ENCODE measurements at places on chromosomes 7 and 10.
A peak's percentile ranks its signal among the peaks of the same experiment; 100 is the strongest.

DNA sequence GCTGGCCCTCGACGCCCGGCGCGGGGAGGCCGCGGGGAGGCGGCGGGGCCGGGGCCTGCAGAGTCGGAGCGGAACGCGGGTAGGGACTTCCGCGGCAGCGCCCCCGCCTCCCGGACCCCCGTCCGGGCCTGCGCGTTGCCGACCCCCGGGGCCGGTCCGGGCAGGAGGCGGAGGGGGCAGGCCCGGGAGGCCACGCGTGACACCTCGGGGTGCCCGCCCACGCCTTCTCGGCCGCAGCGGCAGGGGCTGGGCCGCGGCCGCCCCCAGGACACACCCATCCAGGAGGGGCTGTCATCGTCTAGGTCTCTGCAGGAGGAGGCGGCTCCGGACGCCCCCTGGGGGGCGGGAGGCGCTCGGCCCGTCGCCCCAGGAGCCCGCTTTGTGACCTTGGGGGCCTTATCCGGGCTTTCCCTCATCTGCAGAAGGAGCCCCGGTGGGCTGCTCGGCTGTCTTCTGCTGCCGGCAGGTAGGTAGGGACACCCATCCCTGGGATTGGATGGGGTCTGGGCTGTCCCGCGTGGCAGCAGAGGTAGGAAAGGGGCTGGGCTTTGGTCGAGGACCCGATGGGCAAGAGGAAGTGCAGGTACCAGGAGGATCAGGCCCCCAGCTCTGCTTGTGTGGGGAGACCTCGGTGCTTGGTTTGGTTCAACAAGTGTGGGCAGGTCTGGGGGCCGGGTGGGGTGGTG is 569 bp downstream of the ZNF316 start:
- DNase-seq: peak; percentile 53

- DNase-seq: no peak
Observed at GRCh38 chr7:137873979-137874777, 27.4 kb upstream of the DGKI start.

DNA sequence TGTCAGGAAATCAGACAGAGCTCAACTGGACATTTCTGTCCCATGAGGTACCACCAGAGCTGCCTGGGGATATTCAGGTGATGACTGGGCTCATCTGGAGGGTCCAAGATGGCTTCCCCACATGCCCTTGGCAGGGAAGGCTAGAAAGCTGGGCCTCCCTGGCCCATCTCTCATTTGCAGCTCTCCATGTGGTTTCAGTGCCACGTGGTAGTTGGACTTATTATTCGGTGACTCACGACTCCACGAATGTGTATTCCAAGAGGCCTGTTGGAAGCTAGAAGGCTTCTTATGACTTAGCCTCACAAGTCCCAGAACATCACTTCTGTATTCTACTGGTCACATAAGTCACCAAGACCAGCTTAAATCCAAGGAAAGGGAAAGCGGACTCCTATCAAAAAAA is 22.8 kb downstream of the NSMCE4A start:
- DNase-seq: no peak

DNA sequence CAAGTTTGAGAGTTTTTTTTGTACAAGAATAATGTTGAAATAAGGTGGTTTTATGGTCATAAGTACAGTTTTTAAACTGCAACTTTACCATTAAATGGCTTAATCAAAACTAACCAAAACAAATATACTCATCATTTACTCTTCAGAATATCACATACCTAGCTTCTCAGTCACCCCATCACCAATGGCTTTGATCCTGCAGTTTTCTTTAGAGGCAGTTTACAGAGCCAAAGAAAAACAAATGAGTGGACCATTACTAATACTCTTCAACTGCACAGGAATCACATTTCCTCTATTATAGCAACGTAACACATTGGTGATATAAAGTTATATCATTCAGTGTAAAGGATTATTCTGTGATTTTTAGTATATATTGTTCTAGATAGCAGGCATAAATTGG is 576.1 kb upstream of the LRRTM3 start:
- no peak for DNase-seq

DNA sequence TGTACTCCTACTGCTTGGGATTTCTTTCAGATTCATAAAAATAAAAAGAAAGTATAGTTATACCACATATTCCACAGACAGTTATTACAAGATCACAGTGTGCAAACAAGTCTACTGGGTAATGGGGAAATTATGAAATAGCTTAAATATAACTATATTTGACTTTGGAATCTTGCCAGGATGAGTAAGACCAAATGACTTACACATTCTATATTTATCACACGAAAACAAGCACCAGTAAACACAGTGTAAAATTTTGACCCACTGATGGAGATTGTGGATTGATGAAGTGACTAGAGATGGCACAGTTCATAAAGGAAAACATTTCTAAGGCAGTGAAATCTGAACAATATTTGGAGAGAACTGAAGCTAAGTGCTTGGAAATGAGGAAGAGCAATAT is 339.7 kb downstream of the THSD7A start:
- DNase-seq: peak; percentile 81

DNA sequence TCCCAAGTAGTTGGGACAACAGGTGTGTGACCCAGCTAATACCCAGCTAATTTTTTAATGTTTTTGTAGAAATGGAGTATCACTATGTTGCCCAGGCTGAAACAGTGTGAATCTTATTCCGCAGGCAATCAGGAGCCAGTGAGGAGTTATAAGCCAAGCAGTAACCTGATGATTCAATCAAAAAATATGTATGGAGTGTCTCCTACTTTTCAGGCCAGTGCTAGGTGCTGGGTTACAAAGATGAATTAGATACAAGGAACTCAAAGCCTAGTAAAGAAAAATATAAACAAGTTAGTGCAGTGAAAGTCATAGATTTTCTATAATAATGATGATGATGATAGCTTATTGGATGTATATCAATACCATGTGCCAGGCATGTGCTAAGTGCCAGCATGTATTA is 13.2 kb upstream of the IFRD1 start:
- DNase-seq: no peak

GRCh38 chr10:63005246-63005645 is 127.9 kb upstream of the NRBF2 start:
- DNase-seq: peak; percentile 12

DNA sequence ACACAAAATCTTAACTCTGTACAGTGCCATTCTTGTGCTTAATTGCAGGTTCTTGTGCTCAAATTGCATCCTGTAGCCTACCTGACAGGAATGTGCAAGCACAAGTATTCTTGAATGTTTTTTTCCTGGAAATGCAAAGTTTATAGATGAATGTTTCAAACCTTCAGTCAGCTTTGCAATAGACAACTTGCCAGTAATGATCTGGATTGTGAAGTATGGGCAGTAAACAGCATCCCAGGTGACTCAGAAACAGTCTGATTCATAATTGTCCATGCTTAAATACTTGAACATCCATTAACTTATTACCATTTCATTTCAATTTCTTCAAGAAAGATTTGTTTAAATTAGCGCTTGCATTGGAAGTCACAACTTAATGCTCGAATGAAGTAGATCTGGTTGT is 347.2 kb downstream of the SDK1 start:
- no peak for DNase-seq

DNA sequence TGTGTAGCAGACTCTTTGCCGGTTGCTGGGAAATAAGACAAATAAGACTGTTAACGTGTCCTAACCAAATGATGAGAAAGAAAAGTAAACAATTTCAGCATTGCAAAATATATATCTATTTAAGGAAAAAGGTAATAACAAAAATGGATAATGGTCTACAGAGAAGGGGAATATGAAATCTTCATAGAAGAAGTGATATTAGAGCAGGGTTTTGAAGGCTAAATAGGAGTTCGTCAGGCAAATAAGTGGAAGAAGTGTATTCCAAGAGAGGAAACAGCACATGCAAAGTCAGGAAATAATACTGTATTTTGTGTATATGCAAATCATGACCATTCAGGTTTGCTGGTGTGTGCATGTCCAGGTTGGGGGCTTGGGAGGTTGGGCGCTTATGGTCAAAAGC is 55.3 kb upstream of the OSBPL3 start:
- DNase-seq: no peak

DNA sequence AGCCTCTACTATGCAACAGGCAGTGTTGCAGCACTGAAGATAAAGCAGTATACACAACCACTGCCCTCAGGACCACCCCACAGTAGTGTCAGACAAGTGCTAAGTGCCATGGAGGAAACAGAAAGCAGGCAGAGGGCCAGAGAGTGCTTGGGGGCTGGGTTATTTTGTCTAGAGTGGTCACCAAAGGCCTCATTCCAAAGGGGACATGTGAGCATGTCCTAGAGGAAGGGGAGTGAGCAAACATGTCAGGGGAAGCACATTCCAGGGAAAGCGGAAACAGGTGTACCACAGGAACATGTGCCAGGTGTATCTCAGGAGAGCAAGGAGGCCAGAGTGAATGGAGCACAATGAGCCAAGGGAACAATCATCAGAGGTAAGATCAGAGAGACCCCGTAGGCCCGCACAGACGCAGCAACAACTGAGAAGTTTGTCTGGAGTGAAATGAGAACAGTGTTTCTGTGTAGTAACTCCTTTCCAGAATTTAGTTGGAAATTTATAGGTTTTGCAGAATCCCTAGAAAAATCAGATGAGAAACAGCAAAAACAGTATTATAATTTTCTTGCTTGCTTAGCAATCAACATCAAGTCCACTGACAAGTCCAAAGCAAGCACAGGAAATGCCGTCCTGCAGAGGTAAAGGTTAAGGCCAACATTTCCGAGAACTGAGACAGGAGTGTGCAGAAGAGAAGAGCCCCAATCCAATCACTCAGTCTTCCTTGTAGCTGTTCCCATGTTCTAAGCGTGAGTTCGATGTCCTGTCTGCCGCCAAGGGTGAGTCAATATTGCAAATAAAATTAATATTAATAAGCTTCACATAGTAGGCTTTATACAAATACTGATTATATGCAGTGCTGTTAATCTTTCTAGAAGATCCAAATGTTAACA is 67.3 kb downstream of the SGMS1 start:
- no peak for DNase-seq

DNA sequence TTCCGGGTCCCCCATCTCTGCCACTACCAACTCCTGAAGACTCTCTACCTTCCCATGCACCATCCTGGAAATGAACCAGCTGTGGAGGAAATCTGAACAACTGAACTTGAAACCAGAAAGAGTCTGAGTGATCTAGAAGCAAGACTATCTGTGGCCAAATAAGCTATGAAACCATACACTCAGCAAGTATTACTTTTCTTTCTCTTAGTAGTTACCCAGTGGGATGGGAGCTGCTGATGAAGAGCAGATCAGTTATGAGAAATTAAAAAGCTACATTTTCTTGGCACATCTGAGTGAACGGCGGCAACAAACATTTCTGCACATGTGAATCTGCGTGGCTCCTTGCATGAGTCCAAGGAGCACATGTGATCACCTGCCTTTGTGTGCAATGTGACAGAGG is 31.6 kb upstream of the AGK start:
- no peak for DNase-seq

DNA sequence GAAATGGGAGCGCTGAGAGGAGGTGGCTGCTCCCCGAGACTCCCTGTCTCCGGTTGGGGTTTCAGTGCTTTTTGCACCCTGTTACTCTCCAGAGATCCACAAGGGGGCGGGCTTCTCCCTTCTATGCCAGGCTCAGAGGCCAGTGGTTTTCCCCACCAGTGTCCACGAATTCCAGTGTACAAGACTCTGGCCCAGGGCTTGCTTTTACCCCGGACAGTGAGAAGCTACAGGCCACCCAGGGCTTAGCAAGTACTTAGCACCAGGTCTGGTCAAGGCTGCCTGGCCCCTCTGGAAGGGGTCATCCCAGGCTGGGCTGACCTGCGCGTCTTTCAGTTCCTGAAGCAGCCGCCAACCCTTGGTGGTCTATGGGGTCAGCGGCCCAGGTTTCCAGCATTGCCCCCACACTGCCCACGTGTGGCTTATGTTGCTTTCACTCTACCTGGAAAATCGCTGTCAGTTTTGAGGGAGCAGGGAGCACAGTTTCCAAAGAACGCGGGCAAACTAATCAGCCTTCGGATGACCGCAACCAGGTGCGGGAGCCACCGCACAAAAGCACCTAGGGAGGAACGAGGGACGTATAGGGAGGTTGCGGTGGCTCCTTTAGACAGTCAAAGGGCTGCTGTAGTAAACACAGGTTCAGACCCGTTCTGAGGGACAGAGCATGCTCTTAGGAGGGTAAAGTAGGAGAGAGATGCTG is 6.8 kb downstream of the CYP26A1 start:
- DNase-seq: peak; percentile 44

DNA sequence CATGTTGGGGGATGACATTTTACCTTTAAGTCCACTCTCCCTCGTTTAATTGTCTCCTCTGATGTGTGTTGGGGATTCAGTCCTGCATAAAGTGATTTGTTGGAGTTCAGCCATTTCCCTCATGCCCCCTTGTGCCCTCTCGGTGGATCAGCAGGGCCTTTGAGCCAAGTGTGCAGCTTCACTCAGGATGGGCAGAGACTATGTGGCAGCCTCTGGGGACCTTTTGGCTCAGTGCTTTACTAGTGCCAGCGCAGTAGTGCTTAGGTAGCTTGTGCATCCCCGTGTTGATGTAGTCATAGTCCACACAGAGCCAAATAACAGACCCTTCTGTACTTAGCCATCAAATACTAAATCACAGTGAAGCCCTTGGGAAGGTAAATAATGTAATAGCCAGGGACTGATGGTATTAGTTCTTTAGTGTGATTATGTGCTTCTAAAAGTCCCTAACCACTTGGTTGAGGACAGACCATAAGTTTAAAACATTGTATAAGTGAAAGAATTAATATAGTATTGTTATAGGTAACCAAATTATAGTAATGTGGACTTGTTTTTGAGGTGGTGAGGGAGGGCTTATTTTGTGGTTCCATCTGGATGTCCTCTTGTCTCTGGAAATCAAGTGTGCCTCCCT is 11.4 kb downstream of the BUB3 start:
- no peak for DNase-seq

DNA sequence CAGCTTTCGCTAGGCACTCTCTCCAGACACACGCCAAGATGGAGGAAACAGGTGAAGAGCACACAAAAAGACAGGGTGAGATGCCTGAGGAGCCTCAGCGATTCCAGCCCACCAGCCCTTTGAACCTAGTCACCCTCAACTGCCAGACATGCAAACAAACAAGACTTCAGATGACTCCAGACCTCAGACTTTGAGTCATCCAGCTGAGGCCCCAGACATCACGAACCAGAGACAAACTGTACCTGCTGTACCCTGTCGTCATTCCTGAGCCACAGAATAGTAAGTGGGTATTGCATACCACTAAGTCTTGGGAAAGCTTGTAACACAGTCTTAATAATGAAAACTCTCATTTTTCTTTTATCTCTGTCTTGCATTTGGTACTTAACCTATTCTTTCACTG is 126.6 kb upstream of the LSM8 start:
- DNase-seq: no peak

- no peak for DNase-seq
Observed at GRCh38 chr10:95655571-95656290, 780 bp downstream of the ALDH18A1 start.

- no peak for DNase-seq
Observed at GRCh38 chr10:77989081-77989724, 40.1 kb downstream of the POLR3A start.

Measured in inflammatory macrophage treated with lipopolysaccharide for 4 hours (primary cell).